ENCODE measurements at places on chromosomes 12 and 14.

GRCh38 chr12:117622087-117622486 is 260.7 kb upstream of the NOS1 start:
- DNase-seq = no peak

GRCh38 chr14:59538936-59539335 is 37.7 kb downstream of the CCDC175 start:
- no peak for DNase-seq

DNA sequence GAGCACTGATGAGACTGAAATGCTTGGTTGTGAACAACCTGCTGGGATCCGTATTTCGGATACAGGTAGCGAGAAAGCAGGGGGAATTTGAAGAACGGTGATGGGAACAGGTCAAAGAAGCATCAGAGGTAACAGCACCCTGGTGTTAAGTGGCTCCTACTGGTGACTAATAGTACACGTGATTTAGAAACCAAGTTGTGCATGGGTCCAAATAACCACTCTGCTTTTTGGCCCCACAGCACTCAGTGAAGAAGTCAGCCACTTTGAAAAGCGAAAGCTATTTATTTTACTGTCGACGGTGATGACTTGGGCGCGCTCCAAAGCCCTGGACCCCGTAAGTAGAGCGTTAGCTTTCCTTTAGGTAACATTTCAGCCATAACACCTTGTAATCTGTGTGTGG is 16.7 kb downstream of the AK7 start:
- DNase-seq = no peak

- DNase-seq = no peak
Measured at GRCh38 chr12:14443531-14443930, 78.0 kb downstream of the ATF7IP start.

DNA sequence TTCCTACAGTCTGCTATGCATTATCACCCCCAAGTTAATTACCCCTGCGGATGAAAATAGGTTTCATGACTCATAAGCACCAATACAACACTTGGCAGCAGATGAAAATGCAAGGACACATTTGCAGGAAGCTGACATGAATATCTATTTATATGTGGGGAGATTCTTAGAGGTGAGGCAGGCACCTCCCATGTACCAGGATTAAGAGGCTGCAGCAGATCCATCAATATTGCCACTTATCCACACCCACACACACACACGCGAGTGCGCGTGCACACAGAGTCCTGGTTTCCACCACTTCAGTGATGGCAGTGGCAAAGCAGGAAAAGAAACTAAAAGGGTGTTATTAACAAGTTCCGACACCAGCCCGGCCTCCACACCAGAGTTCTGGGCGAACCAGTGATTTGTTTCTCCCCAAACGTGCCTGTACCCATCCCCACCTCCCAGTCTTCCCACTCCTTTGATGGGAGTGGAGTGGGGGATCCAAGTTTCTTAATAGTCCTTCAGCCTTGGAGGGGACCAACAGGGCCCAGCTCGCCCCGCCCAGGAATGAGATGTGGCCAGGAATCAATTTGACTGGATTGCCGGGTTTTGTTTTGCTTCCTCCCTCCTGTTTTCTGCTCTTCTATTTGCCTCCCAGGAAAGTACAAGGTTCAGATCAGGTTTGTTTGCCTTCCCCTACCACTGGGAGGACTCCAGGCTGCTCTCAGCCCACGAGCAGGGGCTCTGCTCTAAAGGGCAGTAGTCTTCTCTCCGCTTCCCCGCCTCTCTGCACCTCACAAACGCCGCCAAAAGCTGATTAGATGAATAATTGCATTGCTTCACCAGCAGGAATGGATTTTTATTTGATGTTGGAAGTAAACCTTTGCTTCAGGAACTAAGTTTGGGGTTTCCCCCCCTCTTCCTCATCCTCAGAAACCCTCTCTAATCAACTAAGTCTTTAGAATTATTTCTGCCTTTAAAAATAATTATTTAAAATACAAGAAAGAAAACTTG is 5.2 kb downstream of the IRF2BPL start:
- DNase-seq = no peak

GRCh38 chr12:88784166-88784565 is 203.9 kb upstream of the KITLG start:
- DNase-seq = no peak

GRCh38 chr12:45975506-45975905 is 14.9 kb downstream of the SCAF11 start:
- DNase-seq = no peak

- no peak for DNase-seq
Measured at GRCh38 chr12:99381992-99382391, 265.6 kb upstream of the GARIN6 start.

DNA sequence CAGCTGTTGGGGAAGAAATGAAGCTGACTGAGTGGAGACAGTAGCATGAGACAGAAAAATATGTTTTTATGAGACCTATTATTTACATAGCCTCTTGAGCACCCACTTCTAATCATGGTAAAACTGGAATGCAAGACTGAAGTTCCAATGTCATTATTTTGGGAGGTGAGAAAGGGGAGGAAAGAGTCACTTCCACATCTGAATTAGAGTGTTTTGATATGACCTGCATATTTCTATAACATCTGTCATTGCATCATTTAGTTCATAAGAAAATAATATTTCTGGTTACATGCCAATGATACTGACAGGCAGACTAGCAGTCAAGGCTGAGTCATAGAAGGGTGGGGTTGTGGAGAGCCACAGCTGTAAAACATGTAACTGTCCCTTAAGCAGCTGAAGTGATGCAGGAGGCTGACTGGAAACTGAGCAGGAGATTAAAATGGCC is 26.7 kb downstream of the NTN4 start:
- no peak for DNase-seq

DNA sequence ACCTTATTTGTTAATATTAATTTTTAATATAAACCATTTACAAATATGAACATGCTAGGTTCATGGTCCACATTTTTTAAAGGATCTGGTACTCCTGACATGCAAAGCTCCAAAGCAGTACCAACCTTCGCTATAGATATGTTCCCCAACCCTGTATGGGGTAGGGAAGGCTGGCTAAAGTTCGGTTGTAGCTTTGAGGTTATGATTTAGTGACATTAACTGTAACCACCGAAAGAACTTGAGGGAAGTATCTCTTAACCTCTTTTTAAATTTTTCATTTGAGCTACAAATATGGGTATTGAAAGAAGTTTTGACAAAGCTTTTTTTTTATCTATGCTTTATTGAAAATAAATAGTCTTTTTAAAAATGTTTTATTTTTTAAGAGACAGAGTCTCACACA is 115.5 kb downstream of the DYRK2 start:
- DNase-seq = no peak
